ENCODE measurements at places on chromosomes 1 and 21.

DNA sequence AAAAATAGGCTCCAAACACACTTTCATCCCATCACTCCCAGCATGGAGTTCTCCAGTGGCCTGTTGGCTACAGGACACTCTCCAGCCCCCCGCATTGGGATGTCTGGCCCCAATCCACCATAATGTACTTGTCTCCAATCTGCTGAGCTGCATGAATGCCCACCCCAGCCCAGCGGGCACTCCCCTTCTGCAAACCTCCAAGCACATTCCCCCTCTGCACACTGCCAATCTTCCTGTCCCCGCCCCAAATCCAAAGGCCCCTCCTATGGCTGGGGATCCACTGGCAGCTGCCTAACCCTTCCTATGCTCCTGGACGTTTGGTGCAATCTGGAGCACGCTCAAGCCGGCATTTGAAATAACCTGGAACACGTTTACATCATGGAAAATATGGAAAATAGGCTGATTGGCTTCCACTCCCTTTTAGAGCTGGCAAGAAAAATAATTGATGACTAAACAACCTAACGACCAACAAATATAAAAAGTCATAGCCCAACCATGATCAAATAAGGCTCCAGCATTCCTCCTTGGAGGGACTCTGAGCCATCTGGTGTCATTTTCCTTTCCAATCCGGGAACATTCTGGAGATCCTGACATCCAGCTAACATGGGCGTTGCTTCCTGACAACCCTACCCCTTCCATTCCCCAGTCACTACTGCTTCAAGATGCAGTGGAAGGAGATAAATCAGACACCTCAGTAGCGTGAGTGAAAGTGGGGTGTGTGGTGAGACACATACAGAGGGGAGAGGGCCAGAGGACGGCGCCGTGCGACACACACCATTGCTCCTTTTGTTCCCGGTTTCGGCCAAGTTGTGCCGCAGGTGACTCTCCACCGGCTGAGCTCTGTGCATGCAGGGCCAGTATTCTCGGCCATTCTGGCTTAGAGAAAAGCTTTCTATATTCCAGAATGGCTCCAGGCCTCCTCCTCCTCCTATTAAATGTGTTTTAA is 41.6 kb downstream of the PDE9A start:
- no peak for DNase-seq

DNA sequence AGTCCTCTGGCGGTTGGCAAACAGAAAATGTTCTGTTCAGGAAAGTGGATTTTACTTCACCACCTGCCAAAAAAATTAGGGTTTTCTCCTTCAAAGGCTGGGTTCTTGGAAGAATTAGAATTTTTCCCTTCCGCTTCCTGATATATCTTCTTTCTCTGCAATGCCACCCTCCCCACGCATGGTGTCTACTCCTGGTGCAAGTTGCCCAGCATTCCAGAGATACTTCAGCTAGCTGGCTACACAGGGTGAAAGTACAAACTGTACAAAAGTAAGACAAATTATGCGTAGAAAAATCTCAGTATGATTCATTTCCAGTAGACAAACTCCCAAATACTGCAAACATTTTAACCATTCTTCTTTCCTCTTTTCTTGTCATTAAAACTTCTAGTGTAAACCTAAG is 430.1 kb upstream of the ESRRG start:
- DNase-seq = no peak

- DNase-seq = no peak
Measured at GRCh38 chr21:42384989-42385388, 10.9 kb downstream of the TMPRSS3 start.

DNA sequence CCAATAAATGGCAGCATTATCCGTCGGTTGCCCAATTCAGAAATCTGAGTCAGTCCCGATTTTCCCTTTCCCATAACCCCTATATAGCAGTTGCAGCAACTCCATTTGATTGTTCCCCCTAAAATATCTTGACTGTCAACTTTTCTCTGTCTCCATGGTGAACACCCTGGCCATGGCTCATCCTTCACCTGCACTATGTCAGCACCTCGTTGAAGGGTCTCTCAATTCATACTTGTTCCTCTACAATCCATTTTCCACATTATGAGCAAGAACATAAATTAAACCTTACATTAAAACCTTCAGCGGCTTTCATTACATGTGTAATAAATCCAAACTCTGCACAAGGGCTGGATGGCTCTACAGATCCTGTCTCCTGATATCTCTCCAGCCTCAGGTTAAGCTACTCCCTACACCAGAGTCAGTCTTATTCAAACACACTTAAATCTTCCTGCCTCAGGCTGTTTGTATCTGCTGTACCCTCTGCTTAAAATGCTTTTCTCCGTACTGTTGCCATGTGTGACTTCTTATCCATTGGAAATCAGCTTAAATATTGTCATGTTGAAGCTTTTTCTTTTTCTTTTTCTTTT is 87.3 kb downstream of the BACH1 start:
- DNase-seq = no peak

- peak; percentile 17 for DNase-seq
Measured at GRCh38 chr1:183163316-183163715, 22.7 kb upstream of the LAMC2 start.

- DNase-seq = no peak
Measured at GRCh38 chr1:151858886-151859665, 5.6 kb upstream of the THEM5 start.

DNA sequence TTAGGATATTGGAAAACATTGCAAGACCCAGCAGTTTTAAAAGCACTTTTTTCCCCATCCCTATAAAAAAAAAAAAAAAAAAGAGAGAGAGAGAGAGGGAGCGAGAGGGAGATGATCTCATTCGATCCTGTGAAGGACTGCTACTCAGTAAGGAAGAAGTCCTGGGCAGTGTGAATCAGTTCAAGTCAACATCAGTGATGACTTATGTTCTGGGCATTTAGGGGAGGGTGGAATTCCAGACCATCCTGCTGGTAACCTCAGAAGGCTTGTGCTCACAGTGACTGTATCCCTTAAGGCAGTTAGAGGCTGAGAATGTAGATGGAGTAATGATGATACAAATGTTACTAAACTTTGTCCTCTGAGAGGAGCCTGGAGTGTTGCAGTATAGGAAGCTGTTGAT is 151.4 kb downstream of the TGFB2 start:
- DNase-seq = peak; percentile 100

DNA sequence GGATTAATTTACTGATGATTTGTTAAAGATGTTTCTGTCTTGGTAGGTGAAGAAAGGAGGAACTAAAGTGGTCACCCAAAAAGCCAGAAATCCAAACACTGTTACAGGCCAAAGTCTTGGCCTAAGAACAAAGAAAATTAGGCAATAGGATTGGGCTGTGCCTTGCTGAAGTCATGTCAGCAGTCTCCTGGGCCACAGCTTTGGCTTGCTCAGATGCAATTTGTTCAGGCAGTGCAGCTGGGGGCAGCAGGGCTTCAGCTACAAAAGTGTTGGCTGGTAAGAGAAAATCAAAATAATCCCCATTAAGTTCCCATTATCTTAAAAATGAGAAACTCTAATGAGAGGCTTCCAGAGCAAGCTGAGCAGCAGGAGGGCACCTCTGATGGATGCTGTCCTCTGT is 14.0 kb upstream of the RAP1A start:
- peak; percentile 66 for DNase-seq

DNA sequence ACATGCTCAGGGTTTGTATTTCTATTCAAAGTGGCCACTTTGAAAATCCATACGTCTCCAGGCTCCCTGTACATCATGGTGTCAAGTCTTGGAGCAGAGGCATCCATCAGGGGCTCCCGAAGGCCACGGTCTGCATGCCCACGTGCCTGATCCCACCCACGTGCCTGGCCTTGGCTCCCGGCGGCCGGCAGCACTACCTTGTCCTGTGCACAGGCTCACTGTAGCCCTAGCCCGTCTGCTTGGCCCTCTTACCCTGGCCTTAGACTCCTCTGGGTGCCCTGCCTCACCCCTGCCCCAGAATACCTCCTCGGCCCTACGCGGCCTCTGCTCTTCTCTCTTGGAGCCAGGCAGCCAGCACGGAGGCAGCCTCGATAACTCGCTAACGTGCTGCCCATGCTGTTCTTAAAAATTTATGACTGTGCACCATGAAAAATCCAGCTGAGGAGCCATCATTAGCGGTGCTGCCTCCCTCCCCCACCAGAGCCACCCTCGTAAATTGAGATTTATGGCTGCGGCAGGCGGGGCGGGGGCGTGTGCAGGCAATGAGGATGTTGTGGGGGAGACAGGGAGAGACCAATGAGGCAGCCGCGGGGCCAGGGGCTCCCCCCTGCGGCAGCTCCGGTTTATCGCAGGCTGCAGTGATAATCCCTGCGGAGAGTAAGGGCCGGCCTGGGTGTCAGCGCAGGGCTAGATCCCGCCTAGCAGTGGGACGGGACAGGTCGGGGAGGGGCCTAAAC is 24.6 kb downstream of the DMAP1 start:
- DNase-seq = no peak

GRCh38 chr21:39029900-39030884 is 153.1 kb downstream of the PSMG1 start:
- no peak for DNase-seq

DNA sequence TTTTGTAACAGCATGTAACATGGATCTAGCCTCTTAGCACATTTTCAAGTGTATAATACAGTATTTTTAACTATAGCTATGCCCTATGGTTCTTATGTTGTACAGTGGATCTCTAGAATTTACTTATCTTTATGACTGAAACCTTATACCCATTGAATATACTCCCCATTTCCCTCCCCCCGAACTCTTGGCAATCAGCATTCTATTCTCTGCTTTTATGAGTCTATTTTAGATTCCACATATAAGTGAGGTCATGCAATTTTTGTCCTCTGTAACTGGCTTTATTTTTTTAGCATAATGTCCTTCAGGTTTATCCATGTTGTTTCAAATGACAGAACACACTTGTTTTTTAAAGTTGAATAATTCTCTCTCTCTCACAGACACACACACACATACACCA is 3.1 kb upstream of the GBP6 start:
- DNase-seq = no peak

DNA sequence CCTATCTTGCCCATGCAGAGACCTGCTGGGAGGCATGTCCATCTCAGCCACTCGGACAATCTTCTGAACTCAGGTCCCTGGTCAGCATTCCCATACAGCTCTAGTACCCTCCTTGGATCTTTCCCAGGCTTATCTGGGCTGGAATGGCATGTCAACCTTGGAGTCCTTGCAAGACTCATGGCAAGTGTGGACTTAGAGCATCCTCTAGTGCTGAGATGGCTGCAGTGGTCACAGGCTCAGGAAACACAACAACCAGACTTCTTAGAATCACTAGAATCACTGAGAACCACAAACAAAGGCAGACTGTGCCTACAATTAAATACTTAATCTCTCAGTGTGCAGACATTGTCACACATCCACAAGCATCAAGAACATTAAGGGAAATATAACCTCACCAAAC is 73.1 kb upstream of the TSHB start:
- DNase-seq = no peak

DNA sequence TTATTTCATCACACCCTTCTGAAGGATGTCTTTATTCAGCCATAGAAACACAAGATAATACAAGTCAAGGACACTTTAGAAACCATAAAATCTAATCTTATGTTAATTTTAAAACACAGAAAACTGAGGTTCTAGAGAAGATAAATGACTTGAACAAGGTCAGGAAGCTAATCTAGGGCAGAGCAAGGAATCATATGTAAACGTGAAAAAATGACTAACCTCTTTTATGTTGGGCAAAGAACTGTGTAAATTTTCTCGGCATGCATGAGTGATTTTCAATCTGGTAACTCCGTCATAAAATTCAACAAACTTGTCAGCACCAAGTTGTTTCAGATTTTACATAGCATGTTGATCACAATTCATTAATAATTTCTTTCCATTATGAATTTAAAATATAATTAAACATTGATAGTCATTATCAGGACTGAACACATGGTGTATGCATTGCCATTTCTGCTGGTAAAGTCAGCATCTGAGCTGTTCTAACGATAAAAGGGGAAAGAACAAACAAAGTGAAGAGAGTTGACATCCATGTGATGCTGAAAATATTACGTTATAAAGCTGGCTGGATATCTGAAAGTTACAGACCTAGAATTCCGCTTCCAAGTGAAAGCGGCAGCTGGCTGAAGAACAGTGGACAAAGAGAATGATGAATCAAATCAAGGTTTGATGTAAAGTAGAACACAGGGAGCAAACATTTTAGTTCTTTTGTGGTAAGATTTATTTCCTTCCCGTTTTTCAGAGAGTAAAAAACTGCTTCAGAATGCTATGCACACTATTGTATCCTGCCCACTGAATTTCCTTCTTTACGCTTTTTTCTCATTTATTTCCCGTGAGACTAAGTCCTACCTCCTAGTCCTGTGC is 1037.4 kb upstream of the TMPRSS15 start:
- DNase-seq = no peak

DNA sequence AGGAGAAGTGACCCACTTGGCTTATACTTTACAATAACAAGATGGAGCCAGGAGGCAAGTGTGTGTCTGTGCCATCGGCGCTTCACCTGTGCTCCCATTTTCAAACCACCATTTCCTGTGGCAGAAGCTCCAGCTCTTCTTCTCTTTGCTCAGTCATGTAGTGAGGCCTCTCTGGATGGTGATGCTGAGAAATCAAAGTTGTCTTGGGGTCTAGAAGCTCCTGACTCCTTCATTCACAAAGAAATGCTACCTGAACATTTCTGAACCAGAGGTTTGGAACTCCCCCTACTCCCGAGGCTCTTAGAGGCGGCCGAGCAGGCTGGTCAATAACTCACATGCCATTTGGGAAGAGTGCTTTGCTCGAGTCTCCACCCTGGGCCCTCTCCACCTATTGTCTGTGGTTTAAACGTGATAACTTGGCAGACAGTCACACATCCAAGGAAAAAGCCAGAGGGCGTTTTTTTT is 18.0 kb downstream of the SLAMF1 start:
- DNase-seq = no peak

- DNase-seq = no peak
Measured at GRCh38 chr1:18322368-18323032, 158.2 kb upstream of the KLHDC7A start.

DNA sequence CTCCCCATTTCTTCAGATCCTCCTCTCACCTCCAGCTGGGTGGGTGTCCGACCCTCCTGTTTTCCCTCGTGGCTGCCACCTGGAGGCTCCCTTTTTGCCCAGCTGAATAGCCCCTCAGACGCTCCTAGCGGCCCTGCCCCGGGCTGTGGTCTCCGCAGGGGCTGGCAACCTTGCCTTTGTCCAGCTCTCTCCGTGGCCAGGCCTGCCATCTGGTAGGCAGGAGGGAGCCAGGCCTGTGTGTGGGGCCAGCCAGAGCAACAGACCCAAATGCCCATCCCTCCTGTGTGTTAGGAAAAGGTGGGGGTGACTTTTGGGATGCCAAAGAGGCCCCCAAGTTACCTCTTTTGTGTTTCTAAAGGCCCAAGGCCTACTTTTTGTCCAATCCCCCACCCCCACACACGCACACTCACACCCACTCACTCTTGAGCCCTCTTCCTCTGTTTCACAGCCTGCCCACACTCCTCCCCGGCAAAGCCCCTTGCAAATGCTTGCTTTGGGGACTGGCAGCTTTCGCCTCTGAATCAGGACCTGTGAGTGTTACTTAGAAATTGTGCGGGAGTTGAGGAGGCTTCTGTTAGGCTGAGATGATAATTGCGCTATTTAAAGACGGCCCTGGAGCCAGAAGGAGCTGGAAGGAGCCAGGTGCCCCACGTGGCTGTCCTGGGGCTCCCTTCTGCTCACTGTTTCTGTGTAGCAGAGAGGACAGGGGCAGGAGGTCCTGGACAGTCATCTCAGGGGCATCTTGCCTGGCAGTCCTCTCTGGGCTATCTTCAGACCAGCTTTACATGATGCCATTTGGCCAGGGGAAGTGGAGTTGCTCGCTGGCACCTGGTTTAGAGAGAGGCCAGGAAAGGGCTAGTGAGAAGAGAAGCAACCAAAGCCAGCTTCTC is 9.1 kb downstream of the PPFIA4 start:
- DNase-seq = no peak

- no peak for DNase-seq
Measured at GRCh38 chr21:15788847-15789523, 59.2 kb downstream of the USP25 start.

Measured in GM04503 (cell line).